GM04504 (cell line): ENCODE measurements at places on chromosomes 2 and 18.

GRCh38 chr2:193894081-193894480 is 1699.3 kb upstream of the TMEFF2 start:
- DNase-seq: no peak

DNA sequence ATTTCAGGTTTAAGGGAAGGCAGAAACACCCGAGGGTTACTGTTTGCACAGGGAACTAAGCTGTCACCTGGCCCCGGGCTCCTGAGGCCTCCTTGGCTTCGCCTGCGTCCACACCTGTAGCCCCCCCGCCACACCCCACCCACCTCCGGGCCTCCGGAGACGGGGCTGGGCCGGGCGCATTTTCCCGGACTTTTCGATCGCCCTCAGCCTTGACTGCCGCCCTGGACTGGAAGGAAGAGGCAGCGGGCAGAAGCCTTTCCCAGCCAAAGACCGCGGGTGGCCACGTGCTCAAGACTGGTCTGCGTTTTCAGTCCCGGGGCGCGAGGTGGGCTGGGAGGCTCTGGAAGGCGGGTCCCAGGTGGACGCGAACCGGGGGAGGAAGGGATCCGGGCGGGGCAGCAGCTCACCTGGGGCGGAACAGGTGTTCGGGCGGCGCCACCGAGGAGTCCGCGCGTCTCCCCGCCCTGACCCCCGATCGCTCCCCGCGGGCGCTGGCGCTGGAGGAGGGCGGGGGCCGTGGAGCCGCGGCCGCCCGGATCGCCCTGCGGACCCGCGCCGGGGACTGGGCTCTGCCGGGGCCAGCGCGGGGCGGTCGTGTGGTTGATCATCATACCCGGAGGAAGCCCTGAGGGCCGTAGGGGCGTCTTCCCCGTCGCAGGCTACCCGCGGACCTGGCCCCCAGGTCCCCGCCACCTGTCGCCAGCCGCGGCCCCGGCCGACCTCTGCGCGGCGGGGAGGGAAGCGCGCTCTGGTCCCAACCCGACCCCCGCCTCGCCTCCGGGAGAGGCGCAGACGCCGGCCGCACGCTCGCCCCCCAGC is 3.2 kb downstream of the ID2 start:
- DNase-seq: no peak

DNA sequence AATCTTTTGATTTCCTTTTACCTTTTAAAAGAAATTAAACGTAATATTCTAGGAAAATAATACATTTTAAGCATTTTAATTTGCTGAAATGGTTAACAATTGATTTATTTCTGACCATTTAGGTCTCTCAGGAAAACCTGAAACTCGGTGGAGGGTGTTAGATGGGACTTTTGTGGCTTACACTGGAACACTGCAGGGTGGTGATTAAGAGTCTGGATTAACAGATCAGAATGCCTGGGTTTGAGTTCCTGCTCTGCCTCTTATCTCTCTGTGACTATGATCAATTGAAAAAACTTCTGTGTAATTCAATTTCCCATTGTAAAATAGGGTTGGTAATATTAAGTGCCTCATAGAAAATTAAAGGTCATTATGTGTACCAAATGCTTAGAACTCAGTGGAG is 168.7 kb downstream of the UBE2E3 start:
- no peak for DNase-seq

DNA sequence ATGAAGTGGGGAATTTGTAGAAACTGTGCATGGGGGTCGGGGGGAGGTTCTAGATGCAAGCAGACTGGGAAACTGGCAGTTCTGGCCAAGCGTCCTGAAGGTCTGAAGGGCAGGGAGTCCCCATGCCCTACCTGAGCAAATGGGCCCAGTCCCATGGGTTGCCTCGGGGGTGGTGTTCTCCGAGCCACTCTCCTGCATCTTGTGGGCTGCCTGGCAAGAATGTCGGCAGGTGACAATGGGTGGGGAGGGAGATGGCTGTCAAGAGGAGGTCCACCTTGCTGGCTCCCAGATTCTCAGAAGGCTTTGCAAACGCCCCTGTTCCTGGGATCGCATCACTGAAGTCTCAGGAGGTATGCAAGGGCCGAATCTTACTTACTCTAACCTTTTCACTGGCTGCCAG is 21.3 kb downstream of the INHBB start:
- DNase-seq: no peak

GRCh38 chr18:58893388-58894099 is 28.9 kb downstream of the ZNF532 start:
- DNase-seq: no peak

DNA sequence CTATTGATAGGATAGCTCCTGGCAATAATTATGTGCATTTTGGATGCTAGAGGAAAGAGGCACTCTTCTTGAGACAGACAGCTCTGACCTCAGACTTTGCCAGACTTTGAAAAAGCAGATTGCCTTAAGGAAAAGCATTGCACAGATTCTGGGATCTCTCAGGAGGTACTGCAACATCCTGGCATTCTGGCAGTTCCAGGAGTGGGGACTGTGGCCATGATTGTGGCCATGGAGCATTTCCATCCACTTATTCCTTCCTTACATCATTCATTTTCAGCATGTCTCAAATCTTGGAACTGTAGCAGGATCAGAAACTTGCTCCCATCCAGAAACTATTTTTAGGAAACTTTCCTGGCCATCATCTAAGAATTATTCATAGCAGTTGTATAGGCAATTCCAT is 144.9 kb upstream of the FOSL2 start:
- DNase-seq: no peak

- no peak for DNase-seq
Observed at GRCh38 chr2:96823198-96823597, 7.1 kb downstream of the CNNM3 start.

GRCh38 chr2:176468457-176469113 is 199.3 kb downstream of the MTX2 start:
- DNase-seq: no peak

- peak; percentile 28 for DNase-seq
Observed at GRCh38 chr2:174332217-174332963, 2.4 kb upstream of the SP9 start.

DNA sequence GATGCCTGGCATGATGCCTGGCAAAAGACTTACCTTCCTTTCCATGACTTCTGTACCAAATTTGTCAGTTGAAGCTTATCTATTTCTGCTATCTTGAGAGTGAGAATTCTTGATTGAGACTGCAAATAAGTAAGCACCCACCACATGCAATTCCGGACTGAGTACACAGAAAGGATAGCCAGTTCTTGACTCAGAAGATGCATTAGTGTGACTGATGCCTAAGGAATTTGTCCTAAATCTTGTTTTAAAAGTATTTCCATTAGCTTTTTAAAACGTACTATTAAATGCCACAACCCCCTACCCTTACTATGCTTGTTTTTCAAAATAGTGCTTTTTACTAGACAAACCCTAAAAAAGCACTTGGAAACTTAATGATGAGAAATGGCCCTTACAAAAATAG is 545 bp downstream of the MPP4 start:
- peak; percentile 41 for DNase-seq

DNA sequence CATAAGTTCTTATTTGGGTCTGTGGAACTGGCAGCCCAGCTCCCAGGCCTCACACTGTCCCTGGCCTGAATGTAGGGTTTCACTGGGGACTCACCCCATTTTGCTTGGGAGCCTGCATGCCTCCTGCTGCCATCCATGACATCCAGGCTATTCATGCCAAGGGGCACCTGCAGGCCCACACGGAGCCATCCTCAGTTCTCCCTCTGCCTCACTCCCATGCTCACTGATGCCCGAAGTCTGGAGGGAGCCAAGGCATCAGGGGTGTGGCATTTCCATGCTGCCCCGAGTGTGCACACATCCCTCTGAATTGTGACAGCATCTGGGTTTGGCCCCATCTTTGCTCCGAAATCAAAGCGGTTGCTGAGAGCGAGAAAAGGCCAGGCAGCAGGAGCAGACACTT is 67.4 kb upstream of the ZNF804A start:
- no peak for DNase-seq

DNA sequence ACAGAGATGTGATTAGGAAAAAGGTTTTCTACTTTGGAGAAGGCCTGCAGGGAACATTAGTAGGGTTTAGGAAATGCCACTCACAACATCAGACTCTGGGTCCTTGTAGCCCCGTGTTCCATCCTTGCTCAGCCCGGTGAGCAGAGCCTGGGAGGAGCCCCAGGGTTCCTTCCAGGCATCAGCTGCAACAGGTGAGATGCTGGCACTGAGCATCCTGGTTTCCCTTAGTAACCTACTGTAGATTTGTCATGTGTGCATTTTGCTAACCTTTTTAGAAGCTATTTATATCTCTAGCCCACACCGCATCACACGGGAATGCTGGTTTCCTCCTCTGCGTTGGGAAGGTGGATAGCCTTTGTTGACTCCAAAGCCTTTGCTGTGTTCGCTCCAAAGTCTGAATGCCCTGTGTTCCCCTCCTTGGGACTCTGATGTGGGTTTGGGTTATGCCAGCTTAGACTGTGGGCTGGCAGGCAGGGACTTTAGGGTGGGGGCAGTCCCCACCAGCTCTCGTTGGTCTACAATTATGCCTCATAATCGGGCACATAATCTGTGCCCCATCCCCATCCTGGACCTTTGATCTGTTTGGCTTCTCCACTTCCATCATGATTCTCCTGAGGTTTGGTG is 69.3 kb downstream of the TMEM247 start:
- DNase-seq: no peak

DNA sequence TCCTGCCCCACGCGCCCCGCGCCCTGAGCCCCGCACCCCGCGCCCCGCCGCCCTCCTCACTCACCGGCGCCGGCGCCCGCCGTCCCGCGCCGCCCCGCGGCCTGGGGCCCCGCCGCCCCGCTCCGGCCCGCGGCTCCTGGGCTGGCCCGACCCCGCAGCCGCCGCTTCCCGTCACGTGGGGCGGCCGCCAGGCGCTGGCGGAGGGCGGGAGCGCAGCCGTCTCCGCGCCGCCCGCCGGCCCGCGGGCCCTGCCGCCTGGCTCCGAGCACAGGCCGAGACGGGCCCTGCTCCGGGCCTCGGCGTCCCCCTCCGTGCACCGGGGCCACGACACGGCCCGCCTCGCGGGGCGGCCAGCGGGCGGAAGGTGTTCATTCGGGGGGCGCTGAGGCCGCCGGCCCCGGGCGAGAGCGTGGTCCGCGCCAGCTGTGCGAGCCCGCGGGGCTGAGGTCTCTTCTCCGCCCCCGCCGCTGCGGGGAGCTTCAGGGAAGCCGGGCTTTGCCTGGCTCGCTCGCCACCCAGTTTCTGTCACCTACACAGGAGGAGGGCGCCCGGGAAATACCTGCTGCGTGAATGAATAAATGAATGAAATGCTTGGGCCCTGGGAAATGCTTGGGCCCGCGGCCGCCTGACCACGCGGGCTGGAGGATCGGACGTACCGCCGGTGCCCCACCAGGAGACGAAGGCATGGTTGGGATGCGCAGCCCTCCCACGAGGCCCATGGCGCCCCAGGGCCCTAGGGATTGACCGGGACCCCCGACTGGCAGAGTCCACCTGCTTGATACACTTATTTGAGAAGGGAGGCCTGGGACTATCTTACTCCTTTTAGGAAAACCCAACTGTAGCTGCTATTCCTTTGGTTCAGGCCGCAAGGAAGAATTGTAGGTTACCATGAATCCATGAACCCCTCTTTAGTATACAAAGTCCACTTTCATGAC is at the start of gene TGFBRAP1:
Gene TGFBRAP1 (minus strand): TSS at position 175 of the 935 bp plus-strand sequence. CDS start 21,434 bp downstream, outside the sequence.
- no peak for DNase-seq

GRCh38 chr2:170224692-170225294 is 46.8 kb downstream of the MYO3B start:
- DNase-seq: no peak

- no peak for DNase-seq
Observed at GRCh38 chr2:167943368-167943767, 304.0 kb downstream of the STK39 start.

- DNase-seq: no peak
Observed at GRCh38 chr18:55256226-55256928, 297.1 kb upstream of the CCDC68 start.

- no peak for DNase-seq
Observed at GRCh38 chr2:44477657-44478414, 116.1 kb downstream of the CAMKMT start.

- no peak for DNase-seq
Observed at GRCh38 chr18:54606835-54607212, 15.8 kb downstream of the DYNAP start.

GRCh38 chr2:236162882-236163470 is 5.2 kb downstream of the GBX2 start:
- DNase-seq: no peak

GRCh38 chr2:239211396-239212094 is 189.3 kb downstream of the HDAC4 start:
- no peak for DNase-seq

DNA sequence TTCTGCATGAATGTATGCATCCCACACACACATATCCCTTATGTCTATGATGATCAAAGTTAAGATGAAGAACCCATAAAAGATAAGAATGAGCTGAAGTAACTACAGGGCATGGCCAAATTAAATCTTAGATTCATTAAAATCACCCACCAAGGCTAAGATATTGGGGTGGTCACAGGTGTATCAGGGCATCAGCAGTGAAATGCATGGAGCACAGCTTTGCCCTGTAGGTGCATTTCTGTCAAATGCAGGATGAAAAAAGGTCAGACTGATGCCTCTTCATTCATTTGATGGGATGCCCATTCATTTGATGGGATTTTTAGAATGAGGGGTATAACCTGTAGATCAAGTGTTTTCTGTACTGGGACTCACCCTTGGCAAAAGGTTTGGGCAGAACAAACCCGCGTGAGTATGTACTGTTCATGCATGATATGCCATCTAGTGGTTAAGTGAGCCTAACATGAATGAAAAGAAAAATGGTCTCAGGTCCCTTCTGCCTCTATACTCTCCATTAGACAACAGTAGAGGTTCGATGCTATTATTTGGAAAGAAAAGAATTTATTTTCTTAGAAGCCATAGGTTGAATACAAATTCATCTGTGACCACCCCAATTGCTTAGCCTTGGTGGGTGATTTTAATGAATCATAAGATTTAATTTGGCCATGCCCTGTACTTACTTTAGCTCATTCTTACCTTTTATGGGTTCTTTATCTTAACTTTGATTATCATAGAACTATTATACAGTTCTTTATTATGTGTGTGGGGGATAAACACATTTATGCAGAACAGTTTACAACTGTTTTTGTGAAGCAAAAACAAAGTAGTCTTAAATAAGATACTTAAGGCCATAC is 43.2 kb upstream of the NOSTRIN start:
- peak; percentile 28 for DNase-seq

DNA sequence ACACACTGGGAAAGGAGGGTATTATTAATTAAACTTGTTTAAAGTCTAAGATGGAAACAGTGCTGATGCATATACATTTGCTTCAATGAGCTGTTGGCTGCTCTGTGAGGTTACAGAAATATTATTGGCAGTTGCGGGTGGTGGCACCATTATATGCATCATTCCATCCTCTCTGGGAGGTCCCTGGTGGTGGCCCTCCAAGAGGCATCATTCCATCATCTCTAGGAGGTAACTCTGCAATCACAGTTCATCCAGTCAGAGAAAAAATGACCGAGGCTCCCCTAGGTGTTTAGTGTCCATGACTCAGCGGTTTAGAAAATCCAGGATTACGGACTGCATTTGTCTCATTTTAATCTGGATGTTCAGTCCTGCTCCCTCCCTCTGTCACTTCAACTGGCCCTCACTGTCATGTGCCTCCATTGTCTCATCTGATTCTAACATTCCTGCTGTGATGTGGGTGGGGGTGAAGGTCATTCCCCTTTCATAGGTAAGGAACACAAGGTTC is 15.4 kb downstream of the AFF3 start:
- no peak for DNase-seq

- no peak for DNase-seq
Observed at GRCh38 chr2:60104514-60105505, 448.6 kb downstream of the BCL11A start.
